Activated gamma-delta T cell treated with anti-CD3 and anti-CD28 coated beads, Interleukin-2, amount 50 U/mL, for 16 hours (primary cell): ENCODE measurements at places on chromosomes 5 and 9.

DNA sequence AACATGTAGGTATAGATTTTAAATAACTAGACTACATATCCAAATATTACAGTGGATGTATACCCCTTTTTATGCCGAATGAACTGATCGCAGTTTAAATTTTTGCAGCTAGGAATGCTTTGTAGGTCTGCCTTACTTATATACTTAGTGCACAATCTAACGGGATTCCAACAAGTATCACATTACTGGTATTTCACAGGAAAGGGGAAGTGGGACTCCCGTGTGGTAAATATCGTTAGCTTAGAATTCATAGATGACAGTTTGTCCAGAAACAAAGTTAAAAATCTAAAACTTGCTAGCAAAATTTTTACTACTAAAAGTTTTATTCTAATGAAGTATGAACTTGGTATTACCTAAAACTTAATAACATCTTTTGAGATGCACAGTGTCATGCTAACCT is 193.5 kb upstream of the TLX3 start:
- DNase-seq = no peak

- DNase-seq = no peak
Observed at GRCh38 chr5:128038643-128039042, 44.9 kb upstream of the SLC12A2 start.

- DNase-seq = no peak
Observed at GRCh38 chr5:168132241-168132641, 159.2 kb upstream of the WWC1 start.

DNA sequence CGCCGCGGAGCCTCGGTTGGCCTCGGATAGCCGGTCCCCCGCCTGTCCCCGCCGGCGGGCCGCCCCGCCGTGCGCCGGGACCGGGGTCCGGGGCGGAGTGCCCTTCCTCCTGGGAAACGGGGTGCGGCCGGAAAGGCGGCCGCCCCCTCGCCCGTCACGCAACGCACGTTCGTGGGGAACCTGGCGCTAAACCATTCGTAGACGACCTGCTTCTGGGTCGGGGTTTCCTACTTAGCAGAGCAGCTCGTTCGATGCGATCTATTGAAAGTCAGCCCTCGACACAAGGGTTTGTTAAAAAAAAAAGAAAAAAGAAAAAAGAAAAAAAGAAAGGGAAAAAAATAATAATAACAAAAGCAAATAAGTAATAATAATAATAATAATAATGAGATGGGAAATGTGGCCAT is 112.8 kb downstream of the GCNT1 start:
- DNase-seq = no peak

DNA sequence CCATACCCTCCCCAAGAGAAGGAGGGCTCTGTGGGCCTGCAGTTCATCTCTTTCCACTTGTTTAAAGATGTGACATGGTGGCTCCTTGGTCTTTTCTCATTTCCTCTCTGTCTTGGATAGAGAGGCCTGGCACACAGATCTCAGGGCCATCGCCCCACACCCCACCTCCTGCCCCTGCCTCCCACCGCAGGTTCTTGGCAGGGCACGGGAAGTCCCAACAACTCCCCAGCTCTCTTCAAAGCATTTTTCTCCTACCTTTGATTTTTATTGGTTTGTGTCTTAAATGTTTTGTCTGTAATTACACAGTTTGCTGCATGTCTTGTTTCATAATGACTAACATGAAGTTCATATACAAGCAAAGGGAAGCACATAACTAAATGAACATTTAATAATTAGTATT is 178.5 kb upstream of the MSX2 start:
- DNase-seq = no peak

DNA sequence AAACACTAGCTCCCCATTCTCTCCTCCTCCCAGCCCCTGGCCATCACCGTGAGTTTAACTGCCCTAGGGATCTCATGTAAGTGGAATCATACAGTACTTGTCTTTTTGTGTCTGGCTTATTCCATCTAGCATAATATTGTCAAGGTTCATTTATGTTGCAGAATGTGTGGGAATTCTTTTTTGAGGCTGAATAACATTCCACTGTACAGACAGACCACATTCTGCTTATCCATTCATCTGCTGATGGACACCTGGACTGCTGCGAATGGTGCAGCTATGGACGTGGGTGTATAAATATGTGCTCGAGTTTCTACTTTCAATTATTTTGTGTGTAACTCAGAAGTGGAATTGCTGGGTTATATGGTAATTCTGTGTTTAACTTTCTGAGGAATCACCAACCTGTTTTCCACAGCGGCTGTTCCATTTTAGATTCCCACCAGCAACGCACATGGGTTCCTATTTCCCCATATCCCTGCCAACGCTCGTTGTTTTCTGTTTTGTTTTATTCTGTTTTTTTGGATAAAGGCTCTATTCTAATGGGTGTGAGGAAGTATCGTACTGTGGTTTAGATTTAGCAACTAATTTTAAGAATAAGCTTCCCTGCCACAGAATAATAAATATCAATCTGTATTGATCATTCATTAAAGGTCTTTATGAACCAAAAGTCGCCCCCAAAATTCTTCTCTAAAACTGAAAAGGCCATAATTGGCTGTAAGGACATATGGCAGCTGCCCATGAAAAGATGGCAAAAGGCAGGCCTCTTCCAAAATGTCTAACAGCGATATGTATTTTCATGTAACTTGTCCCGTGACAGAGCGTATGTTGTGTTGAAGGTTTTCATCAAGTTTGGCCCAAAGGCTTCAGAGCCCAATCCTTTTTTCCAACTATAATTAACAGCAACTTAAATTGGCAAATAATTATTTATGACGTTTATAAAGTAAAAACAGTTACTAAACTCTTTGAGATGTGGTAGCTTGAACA is 70.3 kb downstream of the DAP start:
- no peak for DNase-seq

DNA sequence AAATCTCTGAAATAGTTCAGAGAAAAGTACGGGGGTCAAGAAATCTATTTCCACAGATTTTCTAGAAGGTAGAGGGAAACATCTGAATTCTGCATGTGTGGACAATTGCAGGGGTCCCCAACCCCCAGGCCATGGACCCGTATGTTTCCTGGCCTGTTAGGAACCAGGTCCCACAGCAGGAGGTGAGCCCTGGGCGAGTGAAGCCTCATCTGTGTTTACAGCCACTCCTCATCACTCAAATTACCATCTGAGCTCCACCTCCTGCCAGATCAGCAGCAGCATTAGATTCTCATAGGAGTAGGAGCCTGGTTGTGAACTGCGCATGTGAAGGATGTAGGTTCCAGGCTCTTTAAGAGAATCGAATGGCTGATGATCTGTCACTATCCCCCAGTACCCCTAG is 200.5 kb upstream of the EDIL3 start:
- no peak for DNase-seq

GRCh38 chr9:88949961-88950340 is 41.3 kb upstream of the S1PR3 start:
- no peak for DNase-seq

- DNase-seq = no peak
Observed at GRCh38 chr9:37001459-37001858, 32.6 kb downstream of the PAX5 start.

GRCh38 chr9:85118990-85119755 is 449.6 kb downstream of the NTRK2 start:
- DNase-seq = no peak

DNA sequence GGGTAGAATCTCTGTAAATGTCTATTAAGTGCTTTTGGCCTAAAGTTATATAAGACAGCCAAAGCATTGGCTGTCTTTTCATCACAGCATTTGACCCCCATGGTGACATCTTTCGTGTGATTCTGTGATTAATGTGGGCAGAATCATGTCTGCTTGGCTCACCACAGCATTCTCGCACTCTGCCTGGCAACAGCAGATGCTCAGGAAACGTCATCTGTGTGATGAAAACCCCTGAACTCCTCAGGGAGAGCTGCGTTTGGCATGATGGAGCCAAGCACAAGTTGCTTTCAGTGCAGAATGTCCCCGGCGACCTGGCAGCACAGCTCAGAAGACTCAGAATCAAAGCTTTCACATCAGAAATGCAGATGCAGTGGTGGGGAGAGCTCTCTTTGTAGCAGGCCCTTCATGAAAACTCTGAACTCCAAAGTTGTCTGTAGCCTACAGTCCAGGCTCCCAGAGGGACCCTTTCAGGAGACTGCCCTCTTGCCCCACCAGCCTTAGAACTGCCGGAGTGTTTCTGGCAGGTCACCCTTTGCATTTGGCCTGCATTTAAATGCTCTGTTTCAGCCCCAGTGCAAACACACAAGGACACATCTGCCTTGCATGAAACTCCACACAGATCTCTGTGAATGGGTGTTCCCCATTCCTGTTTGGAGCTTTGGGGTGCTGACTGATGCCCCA is 155.6 kb upstream of the PANK3 start:
- DNase-seq = no peak
